ENCODE measurements at places on chromosomes 13 and 19.

DNA sequence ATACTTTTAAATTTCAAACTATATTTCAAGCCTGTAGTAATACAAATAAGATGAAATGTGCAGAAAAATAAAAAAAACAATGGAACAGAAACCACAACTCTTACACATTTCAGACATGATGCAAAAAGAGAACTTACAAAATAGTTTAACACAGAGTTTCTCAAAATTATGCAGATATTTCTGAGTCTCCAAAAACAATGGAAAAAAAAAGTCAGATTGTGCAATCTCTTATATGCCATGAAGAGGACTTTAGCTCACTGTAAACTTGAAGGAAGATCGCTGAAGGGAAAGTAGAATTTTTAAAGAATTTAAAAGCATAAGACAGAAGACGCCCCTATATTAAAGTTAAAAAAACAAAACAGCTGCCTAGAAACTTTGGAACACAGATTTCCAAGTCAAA is 20.4 kb downstream of the ZNF708 start:
- no peak for DNase-seq

DNA sequence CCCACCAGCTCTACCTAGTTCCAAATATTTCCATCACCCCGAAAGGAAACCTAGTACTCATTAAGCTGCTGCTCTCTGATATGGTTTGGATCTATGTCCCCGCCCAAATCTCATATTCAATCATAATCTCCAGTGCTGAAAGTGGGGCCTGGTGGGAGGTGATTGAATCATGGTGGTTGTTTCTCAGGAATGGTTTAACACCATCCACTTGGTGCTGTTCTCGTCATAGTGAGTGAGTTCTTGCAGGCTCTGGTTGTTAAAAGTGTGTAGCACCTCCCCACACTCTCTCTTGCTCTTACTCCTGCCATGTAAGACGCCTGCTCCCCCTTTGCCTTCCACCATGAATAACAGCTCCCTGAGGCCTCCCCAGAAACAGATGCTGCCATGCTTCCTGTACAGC is 43.4 kb upstream of the MED4 start:
- DNase-seq = no peak

DNA sequence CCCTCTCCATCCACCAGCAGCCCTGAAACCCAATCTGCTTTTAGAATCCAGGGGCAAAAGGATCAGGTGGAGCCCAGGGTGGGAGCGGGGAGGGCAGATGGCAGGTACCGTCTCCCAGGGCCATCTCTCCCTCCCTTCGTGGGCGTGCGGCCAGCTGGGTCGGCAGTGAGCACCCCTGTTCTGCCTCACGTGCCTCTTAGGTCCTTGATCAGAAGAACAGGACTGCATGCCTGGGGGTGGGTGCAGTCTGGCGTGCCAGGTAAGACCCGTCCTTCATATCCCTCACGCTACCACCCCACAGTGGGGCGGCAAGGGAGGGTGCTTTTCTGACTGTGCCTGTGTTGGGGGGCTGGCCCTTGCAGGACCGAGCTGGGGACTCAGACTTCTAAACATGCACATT is 2.0 kb downstream of the SLC8A2 start:
- DNase-seq = no peak

DNA sequence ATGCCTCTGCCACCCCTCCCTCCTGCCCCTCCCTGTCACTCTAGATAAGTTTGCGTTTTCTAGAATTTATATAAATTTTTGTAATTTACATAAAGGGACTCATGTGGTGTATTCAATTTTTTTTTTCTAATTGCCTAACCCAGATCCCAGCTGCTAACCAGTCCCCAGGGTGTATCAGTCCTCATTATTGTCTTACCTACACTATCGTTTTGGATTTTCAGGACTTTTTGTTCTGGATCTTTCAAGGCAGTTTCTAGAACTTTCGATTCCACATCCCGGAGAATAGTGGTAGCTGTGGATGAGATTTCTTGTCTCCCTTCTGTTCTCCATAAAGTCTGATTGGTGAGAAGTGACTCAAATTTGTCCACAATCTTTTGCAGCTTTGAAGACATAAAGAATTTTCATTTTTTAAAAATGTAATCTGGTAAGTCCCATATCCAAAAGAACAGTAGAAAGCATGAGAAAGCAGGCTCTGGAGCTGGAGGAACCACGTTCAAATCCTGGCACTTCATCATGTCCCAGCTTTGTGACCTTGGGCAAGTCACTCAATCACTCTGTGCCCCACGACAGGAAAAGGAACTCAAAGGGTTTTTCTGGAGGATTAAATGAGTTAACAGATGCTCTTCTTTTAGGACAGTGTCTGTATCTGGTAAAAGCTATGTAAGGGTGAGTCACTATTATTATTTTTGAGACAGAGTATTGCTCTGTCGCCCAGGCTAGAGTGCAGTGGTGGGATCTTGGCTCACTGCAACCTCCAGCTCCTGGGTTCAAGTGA is 19.7 kb downstream of the ADGRE3 start:
- no peak for DNase-seq

GRCh38 chr13:95516021-95516420 is 36.5 kb upstream of the CLDN10 start:
- no peak for DNase-seq

DNA sequence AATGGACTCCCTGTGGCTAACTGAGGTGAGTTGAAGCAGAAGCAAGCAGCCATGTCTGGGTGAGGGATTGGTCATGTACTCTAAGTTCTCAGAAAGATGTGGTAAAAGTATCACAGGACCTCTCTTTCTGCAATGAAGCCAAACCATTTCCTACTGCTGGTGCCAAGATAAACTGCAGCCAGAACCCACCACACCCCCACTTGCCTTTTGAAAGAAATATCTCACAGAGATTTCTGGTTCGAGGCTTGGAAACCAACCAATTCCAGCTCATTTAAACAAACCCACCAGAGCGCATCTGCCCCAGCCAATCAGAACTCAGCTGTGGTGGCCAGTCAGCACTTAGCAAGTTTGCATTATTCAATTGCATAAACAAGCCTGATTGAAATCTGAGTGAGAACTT is 204.5 kb upstream of the ATXN8OS start:
- DNase-seq = no peak

GRCh38 chr13:35858665-35859064 is 272.5 kb downstream of the DCLK1 start:
- DNase-seq = no peak

DNA sequence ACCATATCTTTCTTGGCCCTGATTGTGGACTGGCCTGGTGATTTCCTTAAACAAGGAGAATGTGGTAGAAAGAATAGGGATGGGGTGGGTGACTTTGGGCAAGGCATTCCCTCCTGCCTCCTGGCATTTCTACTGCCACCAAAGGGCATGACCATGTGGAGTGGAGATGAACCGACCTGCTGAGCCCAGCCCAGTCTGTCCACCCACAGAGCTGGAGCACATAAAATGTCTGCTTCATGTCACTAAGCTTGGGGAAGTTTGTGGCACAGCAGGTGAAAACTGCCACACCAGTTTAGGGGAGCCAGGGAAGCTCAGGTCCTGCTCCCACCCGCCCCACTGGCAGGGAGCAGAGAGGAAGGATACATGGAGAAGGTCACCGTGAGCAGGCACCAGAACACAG is 6.3 kb downstream of the TMEM161A start:
- no peak for DNase-seq

GRCh38 chr13:20408181-20408580 is 117.5 kb downstream of the CRYL1 start:
- DNase-seq = no peak

DNA sequence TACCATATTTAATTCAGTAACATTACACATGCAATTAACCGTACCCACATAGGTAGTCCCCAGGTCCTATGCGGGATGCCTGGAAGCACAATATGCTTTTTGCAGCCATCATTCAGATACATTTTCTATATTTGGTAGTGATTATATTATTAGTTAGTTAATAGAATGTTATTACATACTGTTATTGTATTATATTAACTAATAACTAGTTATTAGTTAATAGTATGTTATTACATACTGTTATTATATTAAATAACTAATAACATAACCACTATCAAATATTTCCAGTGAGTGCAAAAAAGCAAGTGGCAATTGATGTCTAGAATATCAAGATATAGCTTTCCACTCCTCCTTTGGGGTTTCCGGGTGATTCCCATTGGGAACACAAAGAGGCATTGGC is 45.5 kb upstream of the CYP2A7 start:
- DNase-seq = no peak

- no peak for DNase-seq
Measured at GRCh38 chr19:29475469-29475868, 50.3 kb upstream of the VSTM2B start.

GRCh38 chr19:46490774-46491173 is 4.9 kb downstream of the PNMA8B start:
- DNase-seq = no peak

DNA sequence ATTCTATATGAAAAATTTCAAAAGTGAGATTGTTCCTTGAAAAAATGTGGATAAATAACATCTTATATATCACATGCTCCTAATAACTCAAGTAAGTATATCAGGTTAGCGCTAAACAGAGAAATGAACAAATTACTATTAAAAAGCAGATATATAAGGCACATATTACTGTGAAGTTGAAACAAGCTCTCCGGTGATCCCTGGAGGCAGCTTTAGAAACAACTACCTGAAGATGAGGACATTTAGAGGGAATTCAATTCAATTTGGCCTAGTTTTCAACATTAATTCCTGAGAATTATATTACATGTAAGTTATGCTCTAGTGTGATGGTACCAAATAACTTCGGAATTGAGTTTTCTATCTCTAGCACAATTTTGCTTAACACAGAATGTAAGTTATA is 1373.6 kb upstream of the SPRY2 start:
- DNase-seq = no peak

DNA sequence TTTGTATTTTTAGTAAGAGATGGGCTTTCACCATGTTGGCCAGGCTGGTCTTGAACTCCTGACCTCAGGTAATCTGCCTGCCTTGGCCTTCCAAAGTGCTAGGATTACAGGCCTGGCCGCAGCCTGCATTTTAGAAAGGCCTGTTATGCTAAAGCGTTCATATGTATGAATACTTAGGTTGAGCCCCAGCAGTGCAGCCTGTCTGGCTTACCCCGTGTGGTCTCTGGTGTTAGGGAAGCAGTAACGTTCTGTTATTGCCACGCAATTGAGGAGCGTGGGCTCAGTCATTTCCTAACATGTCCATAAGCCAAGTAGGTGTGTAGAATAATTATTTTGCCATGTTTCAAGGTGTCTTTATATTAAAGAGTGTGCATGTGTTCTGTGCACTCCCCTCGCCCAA is 14.3 kb downstream of the HNRNPM start:
- no peak for DNase-seq

DNA sequence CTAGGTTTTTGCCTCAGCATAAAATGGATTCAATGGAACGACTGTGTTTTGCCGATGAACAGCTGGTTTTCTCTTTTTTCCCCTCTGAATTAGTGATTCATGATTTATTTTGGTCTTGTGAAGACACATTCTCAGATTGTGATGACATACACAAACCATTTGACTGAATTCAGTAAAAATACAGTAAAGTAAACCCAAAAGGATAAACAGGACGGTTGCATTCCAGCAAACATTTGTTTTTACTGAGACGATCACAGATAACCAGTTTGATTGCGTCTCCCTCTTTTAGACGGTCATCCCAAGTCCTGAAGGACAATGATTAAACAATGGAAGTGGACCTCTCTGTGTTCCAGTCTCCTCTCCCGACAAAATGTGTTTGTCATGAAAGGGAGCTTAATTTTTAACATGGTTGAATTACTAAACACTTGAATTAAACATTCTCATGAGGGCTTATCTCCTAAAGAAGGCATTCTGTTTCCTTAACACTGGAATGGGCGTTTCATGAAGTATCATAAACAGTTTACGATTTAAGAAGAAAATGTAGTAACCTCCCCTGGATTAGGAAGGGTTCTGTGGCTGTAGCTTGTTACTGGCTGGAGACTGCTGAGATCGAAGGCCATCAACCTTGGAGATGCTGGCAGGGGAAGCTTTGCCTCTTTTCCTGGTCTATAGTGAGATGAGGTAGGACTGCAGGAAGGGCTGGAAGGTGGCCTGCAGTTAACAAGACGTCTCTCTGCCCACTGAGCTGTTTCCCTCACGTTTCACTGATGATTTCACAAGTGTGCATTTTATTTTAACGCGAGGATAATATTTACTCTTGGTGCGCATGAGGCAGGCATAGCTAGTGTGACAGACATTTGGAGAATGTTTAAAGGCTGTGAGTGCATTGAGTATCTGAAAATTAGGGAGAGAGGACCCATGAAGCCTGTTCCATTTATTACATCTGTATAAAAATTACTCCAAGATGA is 457.9 kb downstream of the FGF9 start:
- DNase-seq = no peak

- no peak for DNase-seq
Measured at GRCh38 chr13:99978799-99979452, 2.7 kb upstream of the ZIC2 start.

- DNase-seq = no peak
Measured at GRCh38 chr13:73754727-73755292, 379.4 kb downstream of the KLF12 start.

GRCh38 chr13:95317039-95317989 is 16.1 kb upstream of the ABCC4 start:
- DNase-seq = no peak

All from posterior cingulate gyrus (tissue), 11 donors.